Neural crest cell (in vitro differentiated cells): ENCODE measurements at places on chromosomes 13 and 19. TPM values are rescaled to one million over a fixed set of nuclear protein-coding genes. Genes with fewer than 3 reads are reported as not detected.

DNA sequence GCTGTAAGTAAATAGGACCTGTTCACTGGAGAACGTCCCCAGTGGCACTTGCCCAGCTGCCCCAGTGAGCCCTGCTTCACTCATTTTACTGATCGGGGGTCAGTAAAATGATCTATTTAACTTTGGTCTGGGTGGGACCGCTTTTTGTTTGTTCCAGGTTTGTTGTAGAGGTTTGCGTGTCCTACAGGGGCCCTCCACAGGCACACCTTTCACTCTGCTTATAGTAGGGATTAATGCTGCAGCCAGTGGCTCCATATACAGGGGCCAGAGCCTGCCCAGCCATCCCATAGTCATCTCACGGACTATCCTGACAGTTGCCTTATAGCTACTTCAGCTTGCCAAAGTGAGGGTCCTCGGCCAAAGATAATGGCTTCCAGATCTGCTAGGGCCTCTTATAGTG lies 104.1 kb downstream of the DNAJC3 start:
- no peak overlapping the region for H3K27ac ChIP-seq
- DNase-seq, result no peak
- no peaks in the 10 kb centered on the region for H3K27me3 ChIP-seq
- no peak overlapping the region for H3K4me3 ChIP-seq
- no peaks in the 10 kb centered on the region for H3K4me1 ChIP-seq
- peaks cover 19% of the 10 kb centered on the region for H3K36me3 ChIP-seq

DNA sequence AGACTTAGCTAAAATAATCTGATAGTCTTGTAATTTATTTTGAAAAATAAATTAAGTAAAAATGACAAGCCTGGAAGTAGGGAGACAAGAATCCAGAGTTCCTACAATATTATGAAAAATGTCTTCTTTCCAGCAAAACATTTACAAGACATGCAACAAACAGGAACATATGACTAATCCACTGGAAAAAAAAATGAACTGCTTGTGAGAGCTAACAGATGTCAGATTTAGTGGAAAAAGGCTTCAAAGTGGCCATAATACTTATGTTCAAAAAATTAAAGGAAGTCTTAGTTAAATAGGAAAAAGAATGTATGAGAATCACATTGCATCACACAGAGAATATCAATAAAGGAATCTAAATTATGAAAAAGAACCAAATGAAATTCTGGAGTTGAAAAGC lies 2082.0 kb upstream of the PCDH20 start:
- no peak overlapping the region for H3K27ac ChIP-seq
- no peak overlapping the region for H3K4me3 ChIP-seq
- no peaks in the 10 kb centered on the region for H3K27me3 ChIP-seq

The ADGRE3 gene
- total RNA-seq, result not detected in 2 replicates

The EHD2 gene
- total RNA-seq, result 0.30 and 0.47 TPM in 2 replicates

The SPACA4 gene
- not detected in 2 replicates for total RNA-seq
